ENCODE measurements at places on chromosomes 2 and 18.

GRCh38 chr2:147789720-147790119 lies 55.1 kb upstream of the ACVR2A start:
- DNase-seq, result no peak

- DNase-seq, result no peak
These were observed 214.5 kb downstream of the MCFD2 start for GRCh38 chr2:46701152-46701551.

DNA sequence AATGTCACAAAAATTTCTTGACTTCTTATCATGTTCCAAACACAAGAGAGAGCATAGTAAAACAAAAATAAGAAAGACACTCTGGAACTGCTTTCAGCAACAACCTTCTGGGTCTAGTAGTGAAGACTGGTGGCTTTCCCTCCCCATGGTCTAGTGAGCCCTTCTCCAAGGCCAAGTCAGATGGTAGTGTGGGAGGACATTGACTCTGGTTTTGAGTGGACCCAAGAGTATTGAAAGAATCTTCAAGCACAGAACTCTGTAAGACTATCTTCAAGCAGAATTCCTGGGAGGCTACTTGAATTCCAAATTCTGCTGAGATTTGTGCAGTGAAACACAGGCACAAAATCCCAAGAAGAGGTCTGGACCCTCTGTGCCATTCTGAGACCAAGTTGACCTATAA lies 21.1 kb downstream of the ANTXR1 start:
- DNase-seq, result no peak

GRCh38 chr2:35548171-35548570 lies 807.4 kb upstream of the CRIM1 start:
- DNase-seq, result no peak

GRCh38 chr18:73908323-73908722 lies 239.3 kb downstream of the FBXO15 start:
- no peak for DNase-seq

DNA sequence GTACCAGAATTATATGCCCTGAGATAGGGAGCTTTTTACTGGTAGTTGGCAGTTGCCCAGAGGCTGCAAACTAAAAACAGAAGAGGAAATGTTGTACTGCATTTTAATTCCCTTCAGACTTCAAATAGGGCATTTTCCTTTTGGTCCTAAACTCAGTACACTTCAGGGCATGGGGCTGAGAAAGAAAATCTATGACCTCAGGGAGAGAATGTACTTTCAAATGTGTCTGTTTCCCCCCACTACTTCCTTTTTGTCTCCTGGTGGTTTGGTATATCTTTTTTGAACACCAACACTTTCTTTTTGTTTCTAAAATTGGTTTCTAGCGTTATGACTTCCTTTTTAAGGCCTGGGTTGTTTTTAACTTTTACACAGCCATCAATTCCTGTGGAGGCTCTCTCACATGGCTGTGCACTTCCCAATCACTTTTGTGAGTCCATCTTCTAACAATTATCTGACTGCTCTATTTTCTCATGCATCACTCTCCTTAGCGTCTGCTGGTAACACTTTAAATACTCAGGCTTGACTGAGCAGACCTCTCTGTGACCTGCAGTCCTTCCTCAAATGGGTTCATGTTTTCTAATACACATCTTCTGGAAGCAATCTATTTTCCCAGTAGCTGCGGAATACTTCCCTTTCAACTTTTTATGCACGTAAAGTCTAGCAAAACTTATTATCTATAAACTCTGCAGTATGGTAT lies 596.0 kb downstream of the LRP1B start:
- no peak for DNase-seq

DNA sequence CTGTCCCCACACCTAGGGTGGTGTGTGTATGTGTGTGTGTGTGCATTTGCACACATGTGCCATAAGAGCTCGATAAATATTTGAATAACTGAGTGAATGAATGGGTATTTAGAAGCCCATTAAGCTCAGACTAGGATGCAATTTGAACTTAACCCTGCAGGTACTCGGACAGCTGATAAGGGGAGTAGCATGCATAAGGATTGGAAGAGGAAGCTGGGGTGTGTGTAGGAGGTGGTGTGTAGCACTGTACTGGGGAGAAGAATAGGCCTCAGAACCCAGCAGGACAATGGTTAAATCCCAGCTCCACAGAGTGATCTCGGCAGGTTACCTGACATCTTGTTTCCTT lies 1.8 kb upstream of the KCNF1 start:
- DNase-seq, result no peak

GRCh38 chr2:48906633-48907032 lies 151.1 kb upstream of the LHCGR start:
- no peak for DNase-seq

DNA sequence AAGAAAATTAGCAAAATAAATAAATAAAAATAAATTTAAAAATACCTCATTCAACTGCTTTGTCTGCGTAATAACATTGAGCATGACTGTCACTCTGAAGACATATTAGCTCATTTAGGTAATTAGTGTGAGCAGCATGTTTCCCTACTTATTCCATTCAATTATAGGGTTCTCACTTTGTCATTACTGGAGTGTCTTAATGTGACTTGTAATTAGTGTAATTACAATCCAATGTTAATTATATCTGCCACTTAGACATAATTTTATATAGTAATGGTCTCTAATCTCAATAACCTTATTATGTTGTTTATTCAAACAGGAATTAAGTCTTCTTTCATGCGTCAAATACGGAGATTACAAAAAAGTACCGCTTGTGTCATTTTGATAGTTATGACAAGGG lies 893.9 kb upstream of the ACVR2A start:
- no peak for DNase-seq

- no peak for DNase-seq
These were observed 4.9 kb downstream of the KLHL30 start for GRCh38 chr2:238143239-238143951.

DNA sequence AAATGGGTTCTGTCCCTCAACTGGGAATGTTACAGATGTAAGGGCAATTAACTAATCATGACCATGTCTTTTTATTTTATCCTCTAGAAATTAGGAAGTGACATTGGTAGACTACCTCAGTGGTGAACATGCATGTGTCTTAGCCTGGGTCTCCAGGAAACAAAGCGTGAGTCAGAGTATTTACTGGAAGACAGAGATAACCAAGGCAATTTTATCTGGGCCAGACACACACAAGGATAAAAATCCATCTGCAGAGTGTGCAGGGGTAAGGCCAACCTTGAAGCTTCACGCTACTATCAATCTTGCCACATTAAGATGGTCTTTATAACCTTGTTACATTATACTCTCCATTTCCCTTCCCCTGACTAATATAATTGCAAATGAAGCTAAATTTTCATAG lies 487.5 kb downstream of the SUCLG1 start:
- no peak for DNase-seq

DNA sequence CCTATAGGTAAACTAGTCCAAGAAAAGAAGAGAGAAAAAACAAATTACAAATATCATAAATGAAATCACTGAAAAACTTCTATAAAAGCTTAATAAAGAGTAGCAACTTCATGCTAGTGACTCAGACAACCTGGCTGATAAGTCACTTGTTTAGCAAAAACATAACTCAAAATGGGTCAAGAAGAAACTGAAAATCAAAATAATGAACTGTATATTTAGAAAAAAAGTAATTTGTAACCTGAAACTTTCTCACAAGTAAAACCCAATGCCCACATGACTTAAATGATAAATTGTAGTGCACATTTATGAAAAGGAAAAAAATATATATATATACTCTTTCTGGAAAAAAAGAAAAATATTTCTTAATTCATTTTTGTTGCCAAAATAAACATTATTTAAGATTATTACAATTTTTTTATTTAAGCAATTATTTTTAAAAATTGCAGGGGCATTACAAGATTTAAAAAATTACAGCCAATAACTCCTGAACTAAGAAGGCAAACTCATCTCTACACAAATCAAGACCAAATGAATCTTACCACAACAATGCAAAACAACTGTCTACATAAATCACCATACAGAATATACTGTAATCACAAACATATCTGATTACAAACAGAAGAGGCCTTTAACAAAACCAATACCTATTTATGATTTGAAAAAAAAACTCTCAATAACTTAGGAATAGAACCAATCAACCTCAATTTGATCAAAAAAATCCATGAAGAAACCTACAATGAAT lies 406.3 kb downstream of the CDH7 start:
- no peak for DNase-seq

GRCh38 chr2:69932596-69932922 lies 17.6 kb downstream of the MXD1 start:
- no peak for DNase-seq

- DNase-seq, result no peak
These were observed 465 bp downstream of the SEPTIN10 start for GRCh38 chr2:109613081-109613921.

GRCh38 chr2:9002637-9003365 lies 683 bp downstream of the MBOAT2 start:
- DNase-seq, result peak; percentile 32

GRCh38 chr2:31812051-31812798 lies 198.6 kb downstream of the MEMO1 start:
- peak; percentile 74 for DNase-seq

DNA sequence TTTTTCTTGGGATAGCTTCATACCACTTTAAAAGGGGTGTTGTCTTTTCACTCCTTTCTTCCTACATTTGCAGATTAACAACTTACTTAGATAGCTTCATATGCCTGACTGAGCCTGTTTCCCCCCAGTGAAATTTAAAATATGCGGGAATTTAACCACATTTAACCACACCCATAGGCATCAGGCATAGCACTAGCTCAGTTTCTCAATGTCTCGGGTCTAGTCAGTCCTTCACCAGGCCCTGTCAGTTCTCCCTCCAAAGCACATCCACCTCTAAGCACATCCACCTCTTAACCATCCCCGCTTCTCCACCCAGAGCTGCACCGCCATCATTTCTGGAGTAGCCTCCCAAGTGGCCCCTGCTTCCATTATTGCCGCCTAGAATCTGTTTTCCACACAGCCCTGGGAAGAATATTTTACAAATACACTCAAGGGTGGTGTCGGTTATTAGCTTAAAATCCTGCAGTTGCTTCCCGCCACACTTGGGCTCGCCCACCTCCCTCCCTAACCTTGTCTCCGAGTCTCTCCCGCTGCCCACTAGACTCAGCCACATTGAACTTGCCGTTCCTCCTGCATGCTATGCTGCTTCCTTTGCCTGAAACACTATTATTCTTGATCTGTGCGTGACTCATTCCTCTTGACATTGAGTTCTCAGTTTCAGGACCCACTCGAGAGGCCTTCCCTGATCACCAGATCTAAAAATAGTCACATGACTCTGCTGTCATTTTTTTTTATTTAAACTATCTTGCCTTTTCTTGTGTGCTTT lies 68.3 kb downstream of the SPTBN1 start:
- DNase-seq, result peak; percentile 56

- DNase-seq, result no peak
These were observed 25.4 kb downstream of the NPAS2 start for GRCh38 chr2:100845141-100845991.

DNA sequence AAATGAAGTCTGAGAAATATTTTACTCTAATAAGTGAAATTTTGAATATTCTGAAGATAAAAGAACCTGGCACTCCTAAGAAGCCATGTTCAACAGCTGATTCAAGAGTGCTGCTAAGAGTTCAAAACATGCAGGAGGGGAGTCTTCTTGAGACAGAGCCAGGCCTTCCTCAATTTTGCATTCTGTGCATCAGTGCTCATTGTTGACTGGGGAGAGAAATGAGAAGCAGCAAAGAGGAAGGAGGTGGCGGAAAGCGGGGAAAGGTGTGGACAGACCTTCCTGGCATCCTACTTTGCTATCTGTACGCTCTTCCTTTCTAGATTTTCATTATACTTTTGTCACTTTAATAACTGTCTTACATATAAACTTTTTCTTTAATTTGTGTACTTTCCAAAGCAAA lies 29.7 kb upstream of the TXNDC2 start:
- no peak for DNase-seq

GRCh38 chr2:27652341-27652740 lies 11.1 kb downstream of the SUPT7L start:
- no peak for DNase-seq

GRCh38 chr2:35978218-35978617 lies 377.4 kb upstream of the CRIM1 start:
- DNase-seq, result peak; percentile 37

- no peak for DNase-seq
These were observed 101.7 kb upstream of the RBBP8 start for GRCh38 chr18:22831441-22831904.

DNA sequence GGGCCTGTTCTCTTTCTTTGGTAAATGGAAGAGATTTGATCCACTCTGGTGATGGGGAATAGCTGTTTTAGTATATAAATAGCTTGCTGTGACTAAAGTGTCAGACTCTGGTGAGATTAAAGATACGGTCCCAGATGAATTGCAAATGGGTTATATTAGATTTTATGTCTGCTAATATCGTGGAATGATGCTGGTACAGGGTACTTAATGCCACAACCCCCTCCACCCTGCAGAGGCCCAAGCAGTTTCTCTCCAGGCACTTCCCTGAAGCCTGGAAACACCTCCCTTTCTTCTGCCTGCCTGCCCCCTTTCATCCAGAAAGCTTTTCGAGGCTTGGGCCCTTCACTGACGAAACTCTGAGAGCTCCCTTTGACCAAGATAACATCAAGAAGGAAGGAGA lies 21.4 kb upstream of the RFX8 start:
- DNase-seq, result no peak

- DNase-seq, result no peak
These were observed 5.4 kb upstream of the IL1R1 start for GRCh38 chr2:102137138-102137537.

- no peak for DNase-seq
These were observed 1.9 kb upstream of the HOXD9 start for GRCh38 chr2:176120364-176121189.

- DNase-seq, result no peak
These were observed 19.1 kb upstream of the RBM44 start for GRCh38 chr2:237779521-237779920.

DNA sequence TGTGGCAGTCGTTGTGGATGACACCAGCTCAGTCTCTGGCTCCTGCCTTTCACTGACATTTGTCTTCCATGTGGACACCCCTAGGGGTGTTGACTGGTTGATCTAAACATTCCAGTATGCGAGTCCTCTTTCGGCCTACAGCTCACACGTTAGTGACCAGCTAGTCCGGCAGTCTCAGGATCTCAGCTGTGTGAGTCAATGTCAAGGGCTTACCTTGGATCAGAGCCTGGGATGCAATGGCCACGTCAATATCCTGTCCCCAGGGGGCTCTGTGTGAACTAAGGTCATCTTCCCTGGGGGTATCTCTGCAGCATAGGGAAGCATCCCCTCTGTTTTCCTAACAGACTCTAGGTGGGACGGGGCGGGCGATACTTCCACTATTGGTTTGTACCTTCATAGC lies 35.1 kb upstream of the YWHAQ start:
- DNase-seq, result no peak

- no peak for DNase-seq
These were observed 103.2 kb upstream of the ZFP36L2 start for GRCh38 chr2:43329637-43330036.

DNA sequence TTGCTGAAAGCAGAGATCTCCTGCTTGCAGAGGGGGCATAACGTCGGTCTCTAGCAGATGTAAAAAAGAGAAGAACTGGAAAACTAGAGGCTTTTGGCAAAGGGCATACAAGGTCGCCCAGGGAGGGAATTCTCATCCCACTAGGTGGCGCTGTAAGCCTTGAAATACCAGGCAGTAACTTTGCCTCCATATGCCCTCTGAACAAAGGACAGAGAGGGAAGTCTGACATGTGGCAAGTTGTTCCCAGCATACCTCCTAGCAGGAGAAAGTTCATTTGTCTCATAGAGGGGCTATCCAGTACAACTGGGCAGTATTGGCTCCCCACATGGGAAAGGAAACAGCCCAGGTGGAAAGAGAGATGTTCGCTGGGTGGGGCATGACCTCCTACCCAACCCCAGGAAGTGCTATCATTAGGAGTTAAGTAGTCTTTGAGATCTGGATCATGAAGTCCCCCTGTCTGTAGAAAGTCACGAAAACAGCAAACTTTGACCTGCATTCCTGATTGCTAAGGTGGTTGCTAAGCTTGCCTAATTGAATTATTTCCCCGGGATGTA lies 39.9 kb downstream of the STK17B start:
- DNase-seq, result no peak
